NCI-H1417 treated with DMSO at 0.1 percent for 48 hours (cell line): ENCODE measurements at places on chromosomes 7 and 10.

DNA sequence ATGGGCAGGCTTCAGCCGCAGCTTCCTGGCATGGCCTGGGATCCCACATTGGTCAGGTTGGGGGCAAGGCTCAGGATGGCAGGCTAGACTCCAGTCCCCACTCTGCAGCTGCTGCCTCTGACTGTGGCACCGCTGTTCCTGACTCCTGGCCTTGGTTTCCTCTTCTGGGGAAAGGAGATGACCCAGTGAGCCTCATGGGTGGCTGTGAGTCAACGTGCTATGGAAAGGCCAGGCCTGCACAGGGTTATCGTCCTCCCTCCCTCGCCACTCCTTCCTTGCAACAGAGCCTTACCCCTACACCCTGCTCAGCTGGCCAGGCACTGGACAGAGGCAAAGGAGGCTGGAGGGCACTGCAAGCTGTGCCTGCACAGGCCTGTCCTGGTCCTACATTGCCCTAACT, 36.1 kb upstream of the CHST15 start:
- no peak for DNase-seq

DNA sequence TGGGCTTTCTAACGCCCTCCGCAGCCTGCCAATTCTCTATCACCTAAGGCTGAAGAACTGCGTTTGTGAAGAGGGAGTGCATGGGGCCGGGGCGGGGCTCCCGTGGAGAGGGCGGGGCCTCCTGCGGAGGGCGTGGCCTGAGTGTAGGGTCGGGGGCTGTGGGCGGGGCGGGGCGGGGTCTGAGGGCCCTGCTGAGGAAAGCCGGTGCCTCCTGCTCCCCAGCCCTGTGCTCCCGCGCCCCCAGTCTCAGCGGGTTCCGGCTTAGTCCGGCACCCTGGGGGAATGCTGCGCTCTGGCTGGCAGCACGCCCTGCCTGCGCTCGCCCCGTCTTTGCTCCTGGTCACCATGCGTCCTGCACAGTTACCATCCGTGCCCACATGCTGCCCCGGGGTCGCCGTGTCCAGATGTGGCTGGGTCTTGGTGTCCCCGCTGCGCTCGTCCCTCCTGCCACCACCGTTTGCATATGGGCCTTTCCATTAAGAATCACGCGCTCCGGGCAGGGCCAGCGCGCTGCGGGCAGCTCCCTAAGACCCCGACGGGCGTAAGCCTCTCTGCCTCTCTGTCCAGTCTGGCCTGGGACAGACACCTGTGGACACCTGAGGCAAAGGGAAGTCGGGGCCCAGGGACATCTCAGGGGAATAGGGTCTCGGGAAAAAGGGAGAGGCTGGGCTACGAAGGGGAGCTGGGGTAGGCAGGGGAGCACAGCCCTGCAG, 144.0 kb upstream of the RET start:
- no peak for DNase-seq

- DNase-seq = no peak
Observed at GRCh38 chr10:129941199-129942018, 22.7 kb downstream of the EBF3 start.

- DNase-seq = no peak
Observed at GRCh38 chr7:128458956-128459355, 3.3 kb downstream of the HILPDA start.

DNA sequence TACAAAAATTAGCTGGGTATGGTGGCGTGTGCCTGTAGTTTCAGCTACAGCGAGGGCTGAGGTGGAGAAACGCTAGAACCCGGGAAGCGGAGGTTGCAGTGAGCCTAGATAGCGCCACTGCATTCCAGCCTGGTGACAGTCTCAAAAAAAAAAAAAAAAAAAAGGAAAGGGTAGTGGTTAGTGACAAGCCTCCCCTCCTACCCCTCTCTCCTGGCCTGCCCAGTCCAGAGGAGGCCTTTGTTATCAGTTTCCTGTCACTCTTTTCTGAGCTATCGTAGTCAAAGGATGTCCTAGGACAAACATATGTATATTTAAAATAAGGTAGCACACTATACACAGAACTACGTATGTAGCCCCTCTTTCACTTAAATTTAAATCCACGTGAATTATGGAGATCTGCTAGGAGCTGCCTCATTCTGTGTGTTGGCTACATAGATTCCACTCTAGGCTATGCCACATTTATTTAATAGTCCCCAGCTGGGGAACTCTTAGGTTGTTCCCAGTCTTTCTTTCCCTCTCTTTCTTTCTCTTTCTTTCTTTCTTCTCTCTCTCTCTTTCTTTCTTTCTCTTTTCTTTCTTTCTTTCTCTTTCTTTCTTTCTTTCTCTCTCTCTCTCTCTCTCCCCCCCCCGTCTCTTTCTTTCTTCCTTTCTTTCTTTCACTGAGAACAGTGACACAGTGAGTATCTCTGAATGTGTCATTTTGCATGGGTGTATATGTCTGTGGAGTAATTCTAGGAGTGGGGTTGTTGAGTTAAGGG, 3.9 kb downstream of the TSPAN15 start:
- no peak for DNase-seq

GRCh38 chr7:98748090-98748489, 121.7 kb downstream of the TMEM130 start:
- no peak for DNase-seq

GRCh38 chr10:22988581-22989360, 60.9 kb downstream of the ARMC3 start:
- DNase-seq = peak; percentile 8

GRCh38 chr10:70090951-70091350, 38.3 kb downstream of the MACROH2A2 start:
- no peak for DNase-seq

GRCh38 chr10:132788831-132789219, 2.9 kb upstream of the NKX6-2 start:
- DNase-seq = no peak

DNA sequence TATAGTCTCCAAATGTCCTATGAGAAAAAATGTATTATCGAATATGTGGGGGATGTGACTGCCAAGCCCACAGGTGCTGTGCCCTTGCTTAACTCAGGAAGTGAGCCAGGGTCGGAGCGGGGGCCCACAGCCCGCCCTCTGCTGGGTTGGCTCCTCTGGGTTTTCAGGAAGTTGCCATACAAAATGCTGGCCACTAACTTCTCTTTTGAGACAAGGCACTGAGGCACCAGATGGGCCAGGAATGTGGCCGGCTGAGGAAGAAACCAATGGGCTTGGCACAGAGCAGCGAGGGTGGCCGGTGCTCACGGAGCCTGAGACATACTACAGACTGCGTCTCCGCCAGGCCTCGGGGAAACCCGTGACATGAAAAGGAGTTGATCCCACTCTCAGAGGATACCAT, 58.9 kb downstream of the FAM53B start:
- no peak for DNase-seq

GRCh38 chr7:7857143-7857583, 111.4 kb upstream of the GLCCI1 start:
- no peak for DNase-seq

GRCh38 chr10:29469481-29470354, 165.1 kb downstream of the SVIL start:
- DNase-seq = no peak

- DNase-seq = no peak
Observed at GRCh38 chr10:28997734-28998133, 291.1 kb upstream of the LYZL1 start.

- DNase-seq = no peak
Observed at GRCh38 chr7:23539494-23539907, 7.7 kb upstream of the TRA2A start.

DNA sequence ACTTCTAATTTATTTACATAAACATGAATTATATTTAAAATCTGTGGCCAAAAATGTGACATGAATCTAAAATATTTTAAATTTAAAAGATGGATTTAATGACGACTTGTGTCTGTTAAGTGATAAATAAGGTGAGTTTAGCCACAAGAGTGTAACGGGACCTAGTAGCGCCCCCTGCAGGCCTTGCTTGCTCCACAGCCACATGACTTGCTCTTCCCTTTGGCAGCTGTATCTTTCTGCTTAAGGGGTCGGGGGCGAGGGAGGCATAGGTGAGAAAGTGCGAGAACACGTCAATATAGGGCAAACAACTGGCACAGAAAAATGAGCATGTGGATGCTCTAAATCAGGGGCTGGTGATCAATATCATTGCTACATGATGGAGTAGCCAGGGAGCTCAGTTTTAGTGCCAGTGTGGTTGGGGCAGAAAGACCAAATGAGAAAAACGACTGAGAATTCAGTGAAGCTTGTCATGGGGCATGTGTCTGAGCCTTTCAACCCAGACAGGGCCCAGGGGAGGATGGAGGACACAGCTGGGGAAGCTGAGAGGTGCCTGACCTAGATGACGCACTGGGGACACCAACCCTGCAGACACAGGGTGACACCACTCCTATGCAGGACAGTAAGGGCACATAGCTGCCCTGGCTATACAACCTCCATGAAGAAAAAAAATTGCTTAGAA, 49.8 kb downstream of the PAXIP1 start:
- no peak for DNase-seq

DNA sequence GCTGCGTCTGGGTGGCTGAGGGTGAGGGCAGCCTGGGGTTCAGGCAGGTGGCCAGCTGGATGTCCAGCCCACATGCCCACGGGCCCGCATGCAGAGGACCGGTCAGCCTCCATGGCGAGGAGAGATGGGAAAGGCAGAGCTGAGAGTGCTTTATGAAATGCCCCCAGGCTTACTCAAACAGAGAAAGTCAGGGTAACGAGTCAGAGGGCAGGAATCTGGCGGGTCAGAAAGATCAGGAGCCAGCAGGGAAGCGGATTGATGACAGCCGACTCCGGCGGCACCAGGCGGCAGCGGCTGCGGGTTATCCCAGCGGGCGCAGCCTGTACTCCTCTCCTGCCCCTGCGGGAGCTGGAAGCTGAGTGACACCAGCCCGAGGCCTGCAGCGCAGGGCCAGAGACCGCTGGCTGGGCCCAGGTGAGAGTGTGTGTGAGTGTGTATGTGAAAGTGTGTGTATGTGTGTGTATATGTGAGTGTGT, 13.4 kb downstream of the SLC13A4 start:
- DNase-seq = no peak

DNA sequence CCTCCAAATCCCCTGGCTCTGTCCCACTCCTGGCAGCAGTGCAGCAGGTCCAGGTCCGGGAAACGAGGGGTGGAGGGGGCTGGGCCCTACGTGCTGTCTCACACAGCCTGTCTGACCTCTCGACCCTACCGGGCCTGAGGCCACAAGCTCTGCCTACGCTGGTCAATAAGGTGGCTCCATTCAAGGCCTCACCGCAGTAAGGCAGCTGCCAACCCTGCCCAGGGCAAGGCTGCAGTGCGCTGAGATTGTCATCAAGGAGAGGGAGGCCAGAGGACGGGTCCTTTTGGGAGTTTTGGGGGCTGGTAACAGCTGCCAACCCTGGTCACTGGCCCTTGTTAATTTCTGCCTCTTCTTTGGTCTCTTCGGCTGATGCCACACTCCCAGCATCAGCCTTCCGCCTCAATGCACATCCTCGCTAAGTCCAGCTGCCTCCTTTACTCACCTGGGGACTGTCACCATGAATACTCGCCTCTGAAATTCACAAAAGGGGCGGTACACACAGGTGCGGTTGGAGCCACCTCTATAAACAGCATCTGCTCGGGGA, 3.5 kb downstream of the EPO start:
- no peak for DNase-seq

GRCh38 chr10:10589540-10590303, 427.9 kb upstream of the CELF2 start:
- DNase-seq = no peak

DNA sequence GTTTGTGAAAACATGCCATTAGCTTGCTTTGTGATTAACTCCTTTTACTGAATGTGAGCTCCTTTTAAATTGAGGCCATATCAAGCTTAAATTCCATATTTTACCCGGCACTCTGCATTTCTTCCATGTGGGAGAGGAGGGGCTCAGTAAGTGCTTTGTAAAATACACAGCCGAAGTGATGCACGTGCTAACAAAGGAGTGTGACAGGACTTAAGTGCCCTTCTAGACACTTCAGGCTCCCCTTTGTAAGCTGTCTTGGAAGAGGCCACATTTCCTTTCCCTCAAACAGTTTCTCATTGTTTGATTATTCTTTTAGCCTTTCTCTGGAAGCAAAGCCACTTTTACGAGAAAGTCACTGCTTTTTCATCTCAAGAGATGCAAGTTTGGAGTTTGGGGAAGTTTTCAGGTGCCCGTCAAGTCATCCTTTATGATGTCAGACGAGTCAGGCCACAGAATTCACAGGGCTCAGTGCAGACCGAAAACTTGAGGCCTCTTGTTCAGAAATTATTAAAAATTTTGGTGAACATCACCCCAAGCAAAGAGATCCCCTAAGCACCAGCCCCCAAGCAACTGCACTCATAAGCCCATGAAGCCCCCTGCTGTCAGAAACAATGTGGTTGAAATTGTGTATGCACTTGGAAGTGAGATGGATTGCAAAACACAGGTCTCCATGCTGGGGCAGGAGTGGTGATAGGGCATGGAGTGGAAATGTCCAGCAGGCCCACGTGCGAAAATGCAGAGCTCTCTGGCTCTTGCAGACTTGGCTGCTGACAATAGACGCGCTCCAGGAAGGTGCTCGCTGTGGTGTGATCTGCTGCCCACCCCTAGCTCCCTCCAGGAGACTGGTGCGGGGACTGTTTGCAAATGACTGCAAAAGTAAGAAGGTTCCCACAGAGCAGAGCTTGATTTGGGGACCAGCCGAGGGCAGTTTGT, 11.5 kb downstream of the IKZF1 start:
- DNase-seq = no peak

DNA sequence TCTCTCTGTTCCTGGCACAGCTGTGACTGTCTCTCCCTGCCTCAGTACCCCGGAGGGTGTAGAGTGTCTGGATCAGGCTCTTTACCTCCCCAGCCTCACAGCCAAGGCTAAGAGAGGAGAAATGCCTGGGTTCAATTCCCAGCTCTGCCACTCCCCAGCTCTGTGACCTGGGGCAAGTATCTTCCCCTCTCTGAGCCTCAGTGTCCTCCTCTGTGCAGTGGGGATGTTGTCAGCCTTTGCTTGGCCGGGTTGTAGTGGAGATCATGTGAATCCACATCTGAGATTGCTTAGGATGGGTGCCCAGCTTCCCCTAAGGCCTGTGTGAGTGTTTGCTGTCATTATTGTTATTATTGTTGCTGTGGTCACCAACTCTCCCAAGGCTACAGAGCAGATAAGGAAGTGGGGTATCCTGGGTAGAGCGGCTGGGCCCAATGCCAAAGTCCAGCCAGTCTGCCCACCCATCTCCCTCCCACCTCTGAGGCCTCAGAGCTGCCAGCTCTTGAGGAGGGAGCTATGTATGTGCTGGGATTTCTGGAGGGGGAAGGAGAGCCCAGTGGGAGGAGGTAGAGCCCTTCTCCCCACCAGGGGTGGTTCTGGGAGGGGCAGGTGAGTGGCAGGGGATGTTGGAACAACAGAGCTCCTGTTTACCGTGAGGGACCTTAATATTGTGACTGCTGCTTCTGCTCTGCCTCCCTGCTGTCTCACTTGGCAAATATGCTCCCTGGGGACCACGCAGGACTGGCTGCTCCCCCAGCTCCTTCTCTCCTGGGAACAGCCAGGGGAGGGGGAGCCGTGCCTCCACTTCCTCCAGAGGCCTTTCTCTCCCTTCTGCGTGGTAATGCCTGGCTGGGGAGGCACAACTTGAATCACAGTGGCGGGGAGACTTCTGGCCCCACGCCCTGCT, 170.5 kb downstream of the RPS24 start:
- DNase-seq = peak; percentile 7

DNA sequence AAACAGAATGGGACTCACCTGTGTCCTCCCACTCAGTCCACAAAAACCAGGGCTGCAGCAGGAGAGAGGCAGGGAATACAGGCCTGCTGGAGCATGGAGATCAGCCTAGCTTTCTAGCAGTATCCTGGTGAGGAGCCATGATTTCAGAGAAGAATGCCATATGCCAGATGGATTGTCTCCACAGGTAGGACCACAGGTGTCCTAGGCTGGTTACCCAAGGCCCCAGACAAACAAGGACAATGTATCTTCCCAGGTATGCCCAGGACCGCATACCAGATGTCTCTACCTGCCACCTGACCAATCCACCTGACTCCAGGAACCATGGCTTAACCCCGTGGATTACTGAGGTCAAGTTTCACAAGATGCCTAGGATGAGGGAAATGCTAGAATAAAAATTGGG, 295.4 kb upstream of the NPSR1 start:
- no peak for DNase-seq
